ENCODE measurements at places on chromosomes 5 and 9. TPM values are rescaled to one million over a fixed set of nuclear protein-coding genes. Genes with fewer than 3 reads are reported as not detected.

DNA sequence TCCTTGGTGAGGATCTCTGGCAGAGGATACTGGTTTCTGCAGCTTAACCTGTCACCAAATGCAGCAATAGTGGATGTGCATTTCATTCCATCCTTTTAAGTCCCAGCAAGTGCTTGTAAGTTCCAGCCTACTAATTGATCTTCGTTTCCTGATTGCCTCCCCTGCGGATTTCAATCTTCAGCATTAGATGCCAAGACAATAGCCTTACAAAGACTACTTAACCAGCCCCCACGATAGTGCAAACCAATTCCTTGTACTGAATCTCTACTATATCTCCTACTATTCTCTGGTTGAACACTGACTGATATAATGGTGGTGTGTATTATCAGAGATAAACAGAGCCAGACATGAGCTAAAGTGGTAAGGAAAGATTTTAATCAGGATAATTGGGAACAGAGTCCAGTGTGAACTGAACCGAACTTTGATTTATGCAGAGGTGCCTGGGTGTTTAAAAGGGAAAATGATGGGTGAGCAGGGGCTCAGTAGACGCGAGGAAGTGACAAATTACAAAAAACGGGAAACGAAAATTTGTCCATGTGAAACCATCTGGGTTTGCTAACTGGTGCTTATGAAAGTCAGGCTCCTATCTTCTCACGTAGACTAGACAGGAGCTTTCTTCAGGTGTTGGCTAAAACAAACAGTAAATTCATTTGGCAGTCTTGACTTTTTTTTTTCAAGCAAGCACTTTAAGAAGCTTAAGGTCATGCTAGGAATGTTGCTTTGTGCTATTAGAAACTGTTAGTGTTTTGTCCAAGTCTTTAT is 106.9 kb upstream of the ST8SIA4 start:
- DNase-seq = no peak

DNA sequence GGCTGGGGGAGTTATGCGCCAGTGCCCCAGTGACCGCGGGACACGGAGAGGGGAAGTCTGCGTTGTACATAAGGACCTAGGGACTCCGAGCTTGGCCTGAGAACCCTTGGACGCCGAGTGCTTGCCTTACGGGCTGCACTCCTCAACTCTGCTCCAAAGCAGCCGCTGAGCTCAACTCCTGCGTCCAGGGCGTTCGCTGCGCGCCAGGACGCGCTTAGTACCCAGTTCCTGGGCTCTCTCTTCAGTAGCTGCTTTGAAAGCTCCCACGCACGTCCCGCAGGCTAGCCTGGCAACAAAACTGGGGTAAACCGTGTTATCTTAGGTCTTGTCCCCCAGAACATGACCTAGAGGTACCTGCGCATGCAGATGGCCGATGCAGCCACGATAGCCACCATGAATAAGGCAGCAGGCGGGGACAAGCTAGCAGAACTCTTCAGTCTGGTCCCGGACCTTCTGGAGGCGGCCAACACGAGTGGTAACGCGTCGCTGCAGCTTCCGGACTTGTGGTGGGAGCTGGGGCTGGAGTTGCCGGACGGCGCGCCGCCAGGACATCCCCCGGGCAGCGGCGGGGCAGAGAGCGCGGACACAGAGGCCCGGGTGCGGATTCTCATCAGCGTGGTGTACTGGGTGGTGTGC is at the start of gene RXFP3:
TSS of gene RXFP3 (plus strand) at position 6 of the 636 bp plus-strand sequence. CDS start at position 361, 355 bp downstream.
- DNase-seq = no peak

DNA sequence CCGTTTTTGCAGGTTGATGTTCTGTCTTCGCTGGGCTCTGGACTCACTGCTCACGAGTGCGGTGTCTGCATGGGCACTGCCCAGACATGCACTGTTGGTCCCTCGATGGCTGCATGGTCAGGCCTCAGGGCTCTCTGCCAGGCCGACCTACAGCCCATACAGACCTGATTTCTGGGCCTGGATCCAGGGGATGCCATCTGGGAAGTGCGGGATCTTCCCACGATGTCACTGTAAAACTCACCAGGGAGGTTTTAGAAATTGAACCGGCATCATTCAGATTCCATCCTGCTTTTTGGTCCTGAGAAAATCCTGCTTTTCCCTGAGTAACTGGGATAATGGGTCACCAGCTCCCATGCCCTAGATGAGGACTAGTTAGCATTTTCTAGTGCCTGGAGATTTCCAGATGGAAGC is 9.1 kb downstream of the S1PR3 start:
- no peak for DNase-seq

DNA sequence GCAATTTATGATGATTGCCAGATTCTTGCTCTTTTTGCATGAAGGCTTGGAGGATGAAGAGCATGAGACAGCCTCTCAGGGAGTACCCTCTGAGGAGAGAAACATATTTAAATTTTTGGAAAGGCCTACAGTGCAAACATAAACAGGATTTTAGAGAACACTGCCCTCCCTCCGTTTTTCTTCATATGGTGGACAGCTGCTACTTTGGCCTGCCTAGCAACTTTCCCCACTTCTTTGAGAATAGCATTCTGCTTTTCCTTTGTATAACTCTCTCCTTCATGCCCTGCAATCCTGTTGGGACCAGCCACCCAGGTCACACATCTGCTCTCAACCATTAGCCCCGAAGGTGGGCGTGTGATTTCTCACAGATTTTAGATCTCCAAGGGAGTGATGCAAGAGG is 20.5 kb upstream of the TXN start:
- DNase-seq = no peak

- DNase-seq = no peak
Observed at GRCh38 chr5:92749943-92750342, 831.1 kb downstream of the NR2F1-AS1 start.

SGCD gene
- 9.0 TPM for polyA plus RNA-seq

TEX48 gene
- polyA plus RNA-seq = not detected

PDLIM4 gene
- 17.9 TPM for polyA plus RNA-seq
